ENCODE measurements at places on chromosomes 1 and 21.

GRCh38 chr1:195082183-195082582, 1526.1 kb downstream of the KCNT2 start:
- no peak for DNase-seq

GRCh38 chr1:214310010-214310409, 29.1 kb downstream of the SMYD2 start:
- no peak for DNase-seq

- DNase-seq = no peak
Observed at GRCh38 chr1:236207121-236207520, 64.8 kb downstream of the GPR137B start.

GRCh38 chr21:16211339-16212303, 481.8 kb downstream of the USP25 start:
- no peak for DNase-seq

GRCh38 chr1:186513526-186513925, 52.6 kb upstream of the PDC start:
- no peak for DNase-seq

DNA sequence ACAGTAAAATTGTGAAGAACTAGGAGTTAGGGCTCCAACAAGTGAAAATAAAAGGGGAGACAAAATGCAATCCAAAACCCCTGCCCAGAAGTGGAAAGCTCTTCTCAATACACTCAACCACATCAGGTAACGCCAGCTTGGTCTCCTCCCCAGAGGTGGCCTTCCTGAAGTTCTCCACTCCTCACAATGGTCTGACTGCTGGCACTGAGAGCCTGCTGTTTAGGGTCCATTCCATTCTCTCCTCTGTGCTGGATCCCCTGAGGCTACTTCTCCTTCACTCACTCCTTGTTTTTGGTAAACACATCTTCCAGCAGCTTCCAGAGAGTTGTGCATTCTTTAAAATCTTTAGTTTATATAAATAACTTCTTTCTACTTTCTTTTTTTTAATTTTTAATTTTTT, 189.5 kb downstream of the KCNT2 start:
- DNase-seq = no peak

DNA sequence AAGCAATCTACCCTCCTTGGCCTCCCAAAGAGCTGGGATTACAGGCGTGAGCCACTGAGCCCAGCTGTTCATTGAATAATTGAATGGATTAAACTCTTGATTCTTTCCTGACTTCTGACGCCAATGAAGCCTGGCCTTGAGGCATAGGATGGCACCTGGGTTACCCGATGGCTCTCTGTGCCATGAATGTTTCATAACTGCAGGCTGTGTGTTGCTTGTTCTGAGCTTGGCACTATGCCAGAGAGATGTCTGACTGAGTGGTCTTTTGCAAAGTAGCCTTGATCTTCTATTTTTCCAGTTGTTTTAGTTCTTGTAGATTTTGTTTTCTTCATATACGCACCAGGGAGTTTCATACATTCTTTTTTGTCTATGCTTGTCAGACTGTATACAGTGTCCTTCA, 38.5 kb upstream of the AK4 start:
- no peak for DNase-seq

DNA sequence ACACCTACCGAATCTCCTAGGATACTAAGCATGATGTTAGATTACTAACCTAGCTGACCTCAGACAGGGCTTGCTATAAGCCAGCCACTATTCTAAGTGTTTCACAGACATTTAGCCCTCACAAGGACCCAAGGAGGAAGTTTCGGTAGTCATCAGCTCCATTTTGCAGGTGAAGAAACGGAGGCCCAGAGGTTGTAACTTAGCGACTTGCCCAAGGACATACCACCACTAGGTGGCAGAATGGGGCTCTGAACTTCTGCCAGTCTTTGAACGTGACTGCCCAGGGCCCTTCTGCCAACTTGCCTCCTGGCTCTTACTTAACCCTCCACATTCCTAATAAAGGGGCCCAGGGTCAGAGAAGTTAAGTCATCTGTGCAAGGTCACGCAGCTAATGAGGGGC, 283.5 kb downstream of the C1orf94 start:
- DNase-seq = peak; percentile 32

- no peak for DNase-seq
Observed at GRCh38 chr1:29642519-29642918, 406.2 kb downstream of the PTPRU start.

DNA sequence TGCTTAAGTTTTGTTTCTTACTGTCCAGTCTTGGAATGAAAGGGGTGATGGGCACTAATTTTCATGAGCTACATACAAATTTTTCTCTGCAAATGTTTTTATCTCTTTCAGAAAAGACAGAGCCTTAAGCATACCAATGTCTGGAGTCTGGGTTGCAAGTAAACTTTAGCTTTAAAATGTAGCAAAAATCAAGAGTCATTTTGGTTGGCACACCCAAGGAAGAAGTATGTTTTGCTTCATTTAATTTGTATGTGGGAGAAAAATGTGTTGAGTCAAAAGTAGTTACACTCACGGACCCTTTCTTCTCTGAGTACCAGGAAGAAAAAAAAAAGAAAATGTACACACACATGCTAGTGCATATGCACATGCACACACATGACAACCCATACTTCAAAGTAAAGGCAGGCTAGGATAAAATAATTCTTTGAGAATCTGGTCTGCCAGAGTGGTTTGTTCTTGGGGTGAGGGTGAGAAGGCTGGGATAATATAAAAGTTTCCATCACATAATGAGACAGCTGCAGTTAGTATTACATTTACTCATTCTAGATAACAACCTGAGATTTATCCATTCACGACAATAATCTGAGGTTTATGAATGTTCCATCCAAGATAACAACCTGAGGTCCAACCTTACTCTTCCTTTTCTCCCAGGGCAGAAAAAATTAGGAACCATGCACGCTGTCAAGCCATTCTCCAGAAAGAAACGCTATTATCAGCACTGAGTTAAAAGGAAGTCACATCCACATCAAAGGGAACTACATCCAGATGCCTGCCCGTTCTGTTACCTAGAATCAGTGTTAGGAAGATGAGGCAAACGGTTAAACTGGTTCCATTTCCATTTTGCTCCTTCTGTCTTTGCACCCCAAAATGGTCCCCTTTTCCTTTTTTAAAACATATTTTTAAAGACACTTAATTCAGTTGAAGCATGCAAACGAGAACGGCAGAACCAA, 9.3 kb downstream of the DPYD start:
- DNase-seq = no peak

DNA sequence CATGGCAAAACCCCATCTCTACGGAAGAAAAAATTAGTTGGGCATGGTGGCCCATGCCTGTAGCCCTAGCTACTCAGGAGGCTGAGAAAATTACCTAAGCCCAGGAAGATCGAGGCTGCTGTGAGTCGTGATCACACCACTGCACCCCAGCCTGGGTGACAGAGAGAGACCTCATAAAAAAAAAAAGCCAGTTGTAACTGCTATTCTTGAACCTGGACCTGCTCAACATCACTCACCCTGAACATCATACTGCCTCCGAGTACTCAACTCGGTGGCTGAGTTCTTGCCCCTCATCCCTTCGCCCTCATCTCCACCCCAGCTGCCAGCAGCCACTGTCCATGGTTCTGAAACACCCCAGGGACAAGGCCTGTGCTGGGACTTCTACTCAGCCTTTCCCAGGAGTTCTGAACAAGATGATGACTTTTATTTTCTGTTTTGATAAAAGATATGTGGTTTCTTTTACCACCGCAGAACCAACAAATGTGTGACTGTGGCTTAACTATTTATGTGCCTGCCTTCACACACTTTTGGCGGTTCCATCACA, 5.4 kb upstream of the DISP3 start:
- no peak for DNase-seq

DNA sequence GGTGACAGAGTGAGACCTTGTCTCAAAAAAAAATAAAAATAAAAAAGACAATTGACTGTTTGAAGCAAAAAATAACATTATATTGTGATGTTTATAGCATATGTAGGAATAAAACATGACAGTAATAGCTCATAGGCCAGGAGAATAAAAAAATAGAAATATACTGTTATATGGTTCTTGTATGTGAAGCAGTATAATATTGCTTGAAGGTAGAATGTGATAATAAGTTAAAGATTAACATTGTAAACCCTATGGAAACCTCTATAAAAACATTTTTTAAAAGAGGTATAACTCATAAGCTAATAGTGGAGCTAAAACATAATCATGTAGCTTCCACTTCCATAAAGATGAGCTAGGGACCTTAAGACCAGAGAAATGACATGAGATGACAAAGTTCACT, 23.5 kb downstream of the GJA4 start:
- no peak for DNase-seq

DNA sequence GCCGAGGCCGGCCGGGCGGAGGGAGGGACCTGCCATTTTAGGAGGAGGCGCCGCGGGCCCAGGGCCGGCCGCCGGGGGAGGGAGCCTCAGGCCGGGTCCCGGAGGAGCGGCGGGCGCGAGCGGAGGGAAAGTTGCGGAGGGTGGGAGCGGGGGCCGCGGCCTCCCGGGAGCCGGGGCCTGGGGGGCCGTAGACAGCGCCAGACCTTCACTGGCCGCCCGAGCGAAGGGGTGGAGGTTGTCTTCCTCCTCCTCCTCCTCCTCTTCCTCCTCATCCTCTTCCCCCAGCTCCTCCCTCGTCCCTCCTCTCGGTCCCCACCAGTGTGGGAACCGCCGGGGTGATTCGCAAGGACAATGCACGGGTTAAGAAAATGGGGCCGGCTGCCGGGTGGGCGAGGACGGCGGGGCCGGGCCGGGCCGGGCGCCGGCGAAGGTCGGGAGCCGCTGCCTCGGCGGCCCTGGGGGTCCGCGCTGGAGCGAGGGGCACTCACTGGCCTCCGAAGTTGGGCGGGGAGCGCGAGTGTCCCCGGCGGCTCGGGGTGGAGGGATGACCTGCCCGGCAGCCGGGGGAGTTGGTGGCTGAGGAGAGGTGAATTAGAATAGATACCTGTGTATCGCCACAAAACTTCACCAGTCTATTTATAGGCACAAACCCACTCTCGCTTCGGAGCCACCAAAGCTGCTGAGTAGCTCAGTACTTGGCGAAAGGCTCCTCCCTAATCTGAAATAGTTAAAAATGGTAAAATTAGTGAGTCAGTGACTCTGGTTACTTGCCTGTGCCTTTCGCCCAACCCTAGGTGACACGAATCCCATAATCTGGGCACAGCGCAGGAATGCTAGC, 1.3 kb downstream of the DYRK1A start:
- peak; percentile 21 for DNase-seq

DNA sequence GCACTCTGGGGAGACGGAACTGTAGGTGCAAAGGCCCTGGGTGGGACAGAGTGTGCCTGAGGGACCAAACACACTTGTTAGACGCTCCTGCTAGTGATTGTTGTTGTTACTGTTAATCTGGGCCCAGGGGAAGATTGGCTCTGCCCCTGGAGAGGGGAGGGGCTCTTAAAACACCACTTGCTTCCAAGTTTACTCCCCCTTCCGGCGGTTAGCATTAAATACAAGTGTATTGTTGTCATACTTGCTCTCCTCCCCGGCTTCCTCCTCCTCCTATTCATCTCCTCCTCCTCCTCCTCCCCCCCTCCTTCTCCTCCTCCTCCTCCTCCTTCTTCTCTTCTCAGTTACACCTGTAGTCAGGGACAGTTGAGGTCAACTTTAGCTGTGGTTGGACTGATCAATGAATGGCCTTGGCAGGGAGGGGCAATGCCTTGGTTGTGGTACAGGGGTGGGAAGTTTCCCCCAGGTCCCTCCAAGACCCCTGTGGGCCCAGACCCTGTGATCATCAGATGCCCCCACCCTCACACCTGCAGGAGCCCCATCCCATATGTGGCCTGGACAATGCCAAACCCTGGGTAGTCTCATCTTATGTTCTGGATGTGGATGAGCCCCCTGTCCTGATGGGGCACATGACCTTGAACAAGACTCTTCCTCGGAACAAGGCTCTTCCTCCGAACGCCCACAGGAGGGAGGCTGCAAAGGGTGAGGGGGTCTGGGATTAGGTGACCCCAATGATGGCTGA, 217.3 kb downstream of the PTPRU start:
- DNase-seq = no peak

- DNase-seq = no peak
Observed at GRCh38 chr21:35988416-35989137, 71.7 kb downstream of the SETD4 start.

- DNase-seq = no peak
Observed at GRCh38 chr1:53076721-53077598, 14.9 kb downstream of the PODN start.

- DNase-seq = no peak
Observed at GRCh38 chr1:109338091-109338490, 31.3 kb upstream of the MYBPHL start.

GRCh38 chr1:240092301-240093119, 827 bp downstream of the FMN2 start:
- no peak for DNase-seq

DNA sequence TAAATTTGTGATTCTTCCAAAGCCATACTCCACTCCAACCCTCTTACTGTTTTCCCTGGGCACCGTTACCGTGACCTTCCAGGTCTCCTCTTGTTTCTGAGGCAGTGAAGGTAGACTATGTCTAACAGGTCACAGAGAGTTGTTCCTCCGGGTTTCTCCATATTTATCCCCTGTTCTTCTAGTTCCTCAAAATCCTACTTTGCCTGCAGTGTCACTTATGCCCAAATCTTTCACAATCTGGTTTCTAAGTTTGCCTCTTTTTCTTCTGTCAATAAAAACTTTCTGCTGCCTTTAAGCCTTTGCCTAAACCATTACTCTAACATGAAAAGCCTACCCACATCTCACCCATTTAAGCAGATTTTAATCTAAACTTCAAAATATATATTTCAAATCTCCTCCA, 87.7 kb downstream of the C4BPA start:
- no peak for DNase-seq

DNA sequence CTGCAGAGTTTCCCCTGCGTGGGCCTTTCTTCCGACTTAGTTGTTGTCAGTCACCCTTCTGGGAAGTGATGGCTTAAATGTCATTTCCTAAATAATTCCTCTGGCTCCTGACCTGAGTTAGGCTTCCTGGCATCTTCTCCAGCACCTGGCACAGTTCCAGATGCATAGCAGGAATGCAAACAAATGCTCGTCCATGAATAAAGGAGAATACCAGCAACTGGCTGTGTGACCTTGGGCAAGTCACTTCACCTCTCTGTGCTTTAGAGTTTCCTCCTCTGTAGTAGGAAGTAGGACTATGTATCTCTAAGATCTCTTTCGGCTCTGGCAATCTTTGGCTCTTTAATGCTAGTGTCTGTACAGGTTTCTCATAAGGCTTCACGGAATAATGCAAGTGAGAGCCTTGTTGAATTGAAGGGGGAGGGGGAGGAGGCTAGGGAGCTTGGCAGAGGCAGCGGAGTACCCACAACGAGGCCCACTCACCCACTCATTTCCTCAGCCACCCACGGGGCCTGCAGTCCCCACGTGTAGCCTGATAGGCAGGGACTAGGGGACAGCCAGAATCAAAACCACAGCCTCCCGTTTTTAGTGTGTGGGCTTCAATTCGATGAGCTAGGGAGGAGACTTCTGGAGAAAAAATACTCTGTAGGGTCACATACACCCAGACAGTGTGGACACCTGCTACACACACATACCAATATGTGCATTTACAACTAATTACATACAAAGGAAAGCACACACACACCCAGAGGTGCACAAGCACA, 48.1 kb downstream of the TENT5C start:
- no peak for DNase-seq

DNA sequence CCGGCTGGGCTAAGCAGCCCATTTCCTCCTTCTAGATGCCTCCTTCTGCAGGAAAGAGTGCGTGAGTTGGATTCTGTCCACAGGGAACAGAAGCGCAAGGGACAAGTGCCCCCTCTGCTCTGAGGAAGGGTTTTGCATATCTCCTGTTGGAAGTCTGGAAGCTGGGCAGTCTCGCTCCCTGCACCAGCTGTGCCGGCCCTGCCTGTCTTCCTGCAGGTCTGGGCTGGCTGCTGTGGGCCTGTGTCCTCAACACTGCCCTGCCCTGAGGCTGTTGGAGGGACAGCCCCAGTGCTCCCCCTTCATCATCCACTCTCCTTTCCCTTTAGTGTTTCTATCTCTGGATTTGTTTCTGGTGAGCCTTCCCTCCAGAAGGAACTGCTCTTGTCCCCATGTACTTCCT, 21.8 kb downstream of the ADARB1 start:
- no peak for DNase-seq
